ENCODE measurements at places on chromosomes 3 and 15.

GRCh38 chr3:143200001-143200924 is 80.7 kb downstream of the CHST2 start:
- no peak for DNase-seq

GRCh38 chr3:149536429-149536828 is 61.9 kb downstream of the TM4SF4 start:
- no peak for DNase-seq

DNA sequence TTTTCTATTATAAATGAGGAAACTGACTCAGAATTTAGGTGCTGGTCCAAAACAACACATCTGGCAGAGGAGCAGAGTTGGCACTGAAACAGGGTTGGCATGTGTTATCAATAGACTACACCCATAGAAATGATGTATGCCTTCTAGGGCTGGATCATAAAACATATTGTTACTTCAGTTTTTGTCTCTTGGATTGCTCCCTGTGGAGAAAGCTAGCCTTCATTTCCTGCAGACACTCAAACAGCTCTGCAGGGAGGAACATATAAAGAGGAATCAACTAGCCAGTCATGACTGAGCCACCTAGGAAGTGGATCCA is 507 bp upstream of the MRPL3 start:
- no peak for DNase-seq

- DNase-seq = no peak
Observed at GRCh38 chr3:161054860-161055604, 50.1 kb downstream of the B3GALNT1 start.

DNA sequence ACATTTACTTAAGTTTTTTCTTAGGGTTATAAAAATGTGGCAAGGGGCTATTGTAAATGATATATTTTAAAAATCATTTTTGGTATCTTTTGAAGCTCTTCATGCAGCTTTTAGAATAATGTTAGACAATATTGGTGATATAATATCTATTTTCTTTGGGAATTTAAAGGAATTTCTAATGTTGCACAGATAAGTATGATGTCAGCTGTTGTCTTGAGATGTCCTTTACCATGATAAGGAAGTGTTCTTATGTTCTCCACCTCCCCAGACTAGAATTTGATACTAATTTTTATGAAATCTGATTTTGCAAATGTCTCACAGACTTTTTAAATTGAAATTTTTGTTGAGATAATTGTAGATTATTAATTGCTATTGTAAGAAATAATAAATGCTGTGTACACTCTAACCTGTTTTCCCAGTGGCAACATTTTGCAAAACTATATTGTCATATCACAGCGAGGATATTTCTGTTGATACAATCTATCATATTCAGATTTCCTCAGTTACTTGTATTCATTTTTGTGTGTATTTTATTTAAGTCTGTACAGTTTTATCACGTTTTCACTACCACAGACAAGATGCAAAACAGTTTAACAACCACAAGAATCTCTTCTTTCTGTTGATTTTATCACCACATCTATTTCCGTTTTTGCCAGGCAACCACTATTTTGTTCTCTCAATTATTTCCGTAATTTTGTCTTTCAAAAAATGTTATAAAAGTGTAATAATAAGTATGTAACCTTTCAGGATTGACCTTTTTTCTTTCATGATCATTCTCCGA is 55.4 kb downstream of the SPRED1 start:
- peak; percentile 8 for DNase-seq

GRCh38 chr15:52124270-52124880 is 11.8 kb upstream of the BCL2L10 start:
- DNase-seq = no peak

GRCh38 chr3:124592658-124593441 is 137.4 kb upstream of the UMPS start:
- peak; percentile 28 for DNase-seq

GRCh38 chr3:126134219-126134975 is 46.0 kb downstream of the ALDH1L1 start:
- peak; percentile 27 for DNase-seq

DNA sequence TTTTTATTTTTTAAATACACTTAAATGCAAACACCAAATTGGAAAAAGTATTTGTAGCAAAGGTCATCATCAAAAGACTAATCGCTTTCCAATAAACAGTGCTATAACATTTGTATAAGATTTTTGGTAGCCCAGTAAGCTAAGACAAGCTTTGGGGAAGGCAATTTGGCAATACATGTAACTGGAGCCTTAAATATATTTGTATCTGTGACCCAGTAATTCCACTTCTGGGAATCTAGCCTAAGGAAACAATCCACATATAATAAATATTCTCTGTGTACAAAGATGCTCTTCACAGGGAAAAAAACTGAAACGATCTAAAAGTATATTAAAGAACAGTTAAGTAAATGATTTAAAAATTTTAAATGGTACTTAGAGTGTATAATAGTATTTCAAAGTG is 65.5 kb upstream of the TJP1 start:
- no peak for DNase-seq

- no peak for DNase-seq
Observed at GRCh38 chr15:49926740-49927139, 192.3 kb downstream of the ATP8B4 start.

- DNase-seq = no peak
Observed at GRCh38 chr3:161474139-161474538, 22.5 kb upstream of the OTOL1 start.

DNA sequence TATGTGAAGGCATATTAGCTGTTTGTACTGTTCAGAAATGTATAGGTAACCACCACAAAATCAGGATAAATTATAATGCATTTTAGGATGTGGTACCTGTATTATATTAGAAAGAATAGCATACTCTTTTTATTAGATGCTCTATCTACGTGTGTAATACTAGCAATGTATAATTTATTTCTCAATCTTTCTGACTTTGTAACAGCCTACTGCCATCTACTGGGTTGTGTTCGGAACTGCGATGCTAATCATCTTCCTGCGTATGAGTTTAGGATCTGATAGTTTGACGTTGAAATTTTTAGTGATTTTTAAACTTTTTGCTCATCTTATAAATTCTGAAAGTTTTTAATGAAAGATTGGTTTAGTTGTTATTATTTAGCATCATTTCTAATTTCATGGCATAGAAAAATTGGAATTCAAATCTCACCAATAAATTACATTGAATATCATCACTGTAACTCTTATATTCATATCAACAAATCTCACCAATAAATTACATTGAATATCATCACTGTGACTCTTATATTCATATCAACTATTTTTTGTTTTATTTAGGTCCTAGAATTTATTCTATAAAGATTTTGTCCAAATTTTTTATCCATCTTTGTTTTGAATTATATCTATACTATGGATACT is 322.7 kb upstream of the ZNF717 start:
- no peak for DNase-seq

DNA sequence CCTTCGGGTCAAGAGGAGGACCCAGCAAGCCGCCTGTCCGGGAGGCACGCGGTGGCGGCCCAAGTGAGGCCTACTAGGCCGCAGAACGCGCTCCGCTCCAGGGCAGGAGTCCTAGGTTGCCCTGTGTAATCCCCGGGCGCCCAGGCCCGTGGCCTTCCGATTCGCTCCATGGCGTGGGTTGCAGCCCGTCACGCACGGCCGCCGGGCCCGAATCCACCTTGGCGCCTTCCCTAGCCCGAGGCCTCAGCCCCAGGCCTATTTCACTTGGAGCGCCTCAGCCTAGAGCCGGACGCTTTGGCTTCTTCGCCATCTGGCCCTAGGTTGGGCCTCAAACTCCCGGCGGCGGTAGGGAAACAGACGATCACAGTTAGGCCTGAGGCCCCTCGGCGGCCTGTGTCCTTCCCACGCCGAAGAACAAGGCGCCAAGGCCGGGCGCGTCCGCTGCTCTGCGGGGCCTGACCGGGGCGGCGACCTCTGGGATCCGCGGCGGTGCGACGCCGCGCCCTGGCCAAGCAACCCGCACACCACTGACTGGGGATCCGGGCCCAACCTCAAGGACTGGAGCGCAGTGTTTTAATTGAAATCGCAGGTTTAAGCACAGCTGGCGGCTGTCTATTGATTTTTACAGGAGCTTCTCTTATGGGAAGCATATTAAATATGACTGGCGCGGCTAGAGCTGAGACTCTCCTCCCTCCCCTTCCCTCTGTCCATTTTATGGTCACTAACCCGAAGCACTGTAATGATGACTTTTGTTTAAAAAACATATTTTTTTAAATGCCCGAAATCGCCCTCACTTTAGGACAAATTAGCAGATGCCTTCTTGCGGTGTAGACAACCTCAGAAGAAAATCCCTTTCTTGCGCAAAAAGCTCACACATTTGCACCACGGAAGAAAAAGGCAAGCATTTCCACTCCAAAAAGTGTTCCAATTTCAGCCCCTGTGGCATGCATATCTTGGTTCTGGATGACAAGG is 3.8 kb upstream of the FEZF2 start:
- no peak for DNase-seq

GRCh38 chr3:69823743-69824142 is 84.5 kb downstream of the MITF start:
- no peak for DNase-seq

- DNase-seq = no peak
Observed at GRCh38 chr3:116111765-116112164, 333.5 kb downstream of the LSAMP start.

- no peak for DNase-seq
Observed at GRCh38 chr3:157131861-157132260, 28.1 kb downstream of the CCNL1 start.

DNA sequence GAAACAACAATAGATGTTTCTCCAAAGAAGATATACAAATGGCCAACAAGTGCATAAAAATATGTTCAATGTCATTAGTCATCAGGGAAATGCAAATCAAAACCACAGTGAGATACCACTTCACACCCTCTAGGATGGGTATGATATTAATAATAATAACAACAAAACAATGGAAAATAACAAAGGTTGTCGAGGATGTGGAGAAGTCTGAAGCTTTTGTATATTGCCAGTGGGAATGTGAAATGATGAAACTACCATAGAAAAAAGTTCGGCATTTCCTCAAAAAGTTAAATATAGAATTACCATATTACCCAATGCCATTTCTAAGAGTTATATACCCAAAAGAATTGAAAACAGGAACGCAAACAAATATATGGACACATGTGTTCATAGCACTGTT is 10.8 kb downstream of the BHLHE40 start:
- DNase-seq = no peak

DNA sequence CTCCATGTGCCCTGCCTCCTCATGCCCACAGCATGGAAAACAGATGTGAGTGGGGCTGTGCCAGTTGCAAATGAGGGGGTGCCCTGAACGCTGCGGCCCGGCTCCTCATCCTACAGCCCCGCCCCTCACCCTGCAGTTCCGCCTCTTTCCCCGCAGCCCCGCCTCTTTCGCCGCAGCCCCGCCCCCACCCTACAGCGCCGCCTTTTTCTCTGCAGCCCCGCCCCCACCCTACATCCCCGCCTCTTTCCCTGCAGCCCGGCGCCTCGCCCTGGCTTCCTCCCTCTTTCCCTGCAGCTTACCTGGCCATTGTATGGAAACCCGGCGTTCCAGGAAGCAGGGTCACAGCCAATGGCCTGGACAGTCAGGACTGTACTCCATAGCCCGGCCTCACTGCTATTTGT is 284.9 kb downstream of the TLE3 start:
- DNase-seq = no peak

- DNase-seq = no peak
Observed at GRCh38 chr15:98976500-98976899, 31.1 kb downstream of the PGPEP1L start.

GRCh38 chr15:81812456-81812855 is 233.4 kb downstream of the MEX3B start:
- no peak for DNase-seq

GRCh38 chr3:143896486-143896885 is 48.2 kb upstream of the SLC9A9 start:
- no peak for DNase-seq

- no peak for DNase-seq
Observed at GRCh38 chr3:127961963-127962362, 46.9 kb downstream of the KBTBD12 start.

DNA sequence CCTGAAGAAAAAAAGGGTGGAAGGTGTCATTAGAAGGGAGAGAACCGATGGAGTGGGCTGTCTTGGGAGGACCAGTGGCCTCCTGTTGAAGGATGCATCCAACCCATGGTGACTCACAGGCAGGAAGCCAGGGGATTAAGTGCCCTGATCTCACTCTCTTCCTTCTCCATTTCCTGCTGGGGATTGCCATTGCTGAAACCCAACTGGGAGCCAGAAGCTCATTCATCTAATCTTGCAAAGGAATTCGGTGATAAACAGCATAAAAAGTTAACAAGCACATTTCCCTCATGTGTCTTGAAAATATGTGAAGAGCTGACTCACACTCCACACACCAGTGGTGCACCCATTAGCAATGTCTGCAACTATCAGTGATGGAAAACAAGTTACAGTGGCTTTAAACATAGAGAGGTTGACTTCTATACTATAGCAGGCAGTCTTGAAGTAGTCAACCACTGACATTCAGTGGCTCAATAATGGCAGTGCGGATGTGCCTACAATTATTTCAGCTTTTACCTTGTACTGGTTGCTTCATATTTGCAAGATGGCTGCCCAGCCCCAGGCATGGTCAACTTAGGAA is 12.8 kb upstream of the CSRNP1 start:
- DNase-seq = no peak

GRCh38 chr15:28961391-28961790 is 75.6 kb downstream of the APBA2 start:
- DNase-seq = no peak

DNA sequence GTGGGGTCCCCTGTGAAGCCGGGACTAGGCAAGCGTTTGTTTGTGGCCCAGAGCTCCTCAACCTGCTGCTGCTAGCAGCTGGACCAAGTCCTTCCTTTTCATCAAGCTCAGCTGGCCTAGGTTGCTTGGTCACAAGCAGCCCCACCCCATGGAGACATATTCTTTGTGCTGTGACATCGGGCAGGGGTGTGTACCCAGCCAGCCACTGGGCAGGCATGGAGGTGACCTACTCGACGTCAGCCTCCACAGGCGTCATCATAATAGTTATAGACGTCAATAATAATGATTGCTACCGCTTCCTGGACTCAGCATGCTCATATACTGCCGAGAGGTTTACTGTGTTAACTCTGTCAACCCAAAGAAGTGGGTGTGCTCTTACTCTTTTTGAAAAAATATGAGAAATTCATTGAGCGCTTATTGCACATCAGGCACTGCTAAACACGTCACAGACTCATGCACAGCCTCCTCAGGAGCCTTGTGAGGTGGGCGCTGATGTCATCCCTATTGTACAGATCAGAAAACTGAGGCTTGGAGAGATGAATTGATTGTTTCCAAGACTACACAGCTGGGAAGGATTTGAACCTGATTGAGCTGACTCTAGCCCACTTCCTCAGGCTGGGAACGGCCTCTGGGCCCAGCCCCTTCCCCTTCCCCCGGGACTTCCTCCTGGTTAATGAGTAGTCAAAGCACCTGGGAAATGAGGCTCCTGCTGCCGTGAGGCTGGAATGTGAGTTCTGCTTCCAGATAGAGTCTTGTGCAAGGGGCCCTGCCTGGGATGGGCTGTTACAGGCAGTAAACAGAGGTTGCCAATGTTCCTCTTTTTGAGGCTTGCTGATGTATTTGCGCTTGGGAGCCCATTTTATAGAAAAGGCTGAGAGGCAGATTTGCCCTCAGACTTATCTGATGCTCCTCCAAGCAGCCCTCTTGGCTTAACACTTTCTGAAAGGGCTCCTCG is 16.2 kb downstream of the SLC6A6 start:
- DNase-seq = no peak

- no peak for DNase-seq
Observed at GRCh38 chr3:57080171-57080570, 19.7 kb downstream of the SPATA12 start.

All from GM06990 (cell line).